ENCODE measurements at places on chromosomes 11 and 22.

DNA sequence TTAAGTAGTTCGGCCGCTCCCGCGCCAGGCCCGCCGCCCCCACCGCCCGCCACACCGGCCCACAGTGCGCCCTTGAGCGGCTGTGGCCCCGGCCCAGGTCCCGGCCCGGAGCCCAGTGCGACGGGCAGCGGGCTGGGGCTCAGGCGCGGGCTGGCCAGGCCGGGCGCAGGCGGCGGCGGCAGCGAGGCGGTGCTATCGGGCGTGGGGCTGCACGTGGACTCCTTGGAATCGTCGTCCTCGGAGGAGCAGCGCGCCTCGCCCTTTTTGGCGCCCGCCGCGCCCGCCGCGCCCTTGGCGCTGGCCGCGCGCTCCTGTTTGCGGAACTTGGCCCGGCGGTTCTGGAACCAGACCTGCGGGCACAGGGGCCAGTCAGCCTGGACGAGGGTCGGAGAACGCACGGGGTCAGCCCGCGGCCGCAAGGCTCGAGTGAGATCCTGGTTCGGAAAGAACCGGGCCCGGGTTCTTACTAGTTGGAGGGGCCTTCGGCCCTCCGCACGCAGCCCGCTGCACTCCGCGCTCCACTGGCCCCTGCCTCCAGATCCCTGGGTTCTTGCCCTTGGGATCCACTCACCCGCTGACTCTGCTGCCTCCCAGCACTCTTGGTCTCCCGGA, 4.0 kb downstream of the PHOX2A start:
- peak; percentile 43 for DNase-seq

DNA sequence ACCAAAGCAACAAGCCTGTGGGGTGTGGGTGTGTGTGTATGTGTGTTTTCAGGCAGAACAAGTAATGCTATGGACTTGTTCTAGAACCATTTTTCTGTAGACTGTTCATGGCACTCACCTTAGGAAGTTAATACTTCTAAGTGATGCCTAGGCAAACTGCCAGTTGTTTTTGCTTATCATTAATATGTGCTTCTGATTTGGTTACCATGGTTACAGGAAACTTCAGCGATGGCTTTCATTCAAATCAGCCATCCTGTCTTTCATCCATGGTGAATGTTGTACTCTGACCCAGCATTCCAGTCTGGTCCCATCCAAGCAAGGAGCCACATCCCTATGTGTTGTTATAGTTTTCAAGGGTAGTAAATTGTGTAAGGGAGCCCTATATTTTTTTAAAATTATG, 49.8 kb upstream of the ARHGAP20 start:
- DNase-seq = no peak

- DNase-seq = no peak
Observed at GRCh38 chr11:73579641-73580434, 18.1 kb downstream of the FAM168A start.

DNA sequence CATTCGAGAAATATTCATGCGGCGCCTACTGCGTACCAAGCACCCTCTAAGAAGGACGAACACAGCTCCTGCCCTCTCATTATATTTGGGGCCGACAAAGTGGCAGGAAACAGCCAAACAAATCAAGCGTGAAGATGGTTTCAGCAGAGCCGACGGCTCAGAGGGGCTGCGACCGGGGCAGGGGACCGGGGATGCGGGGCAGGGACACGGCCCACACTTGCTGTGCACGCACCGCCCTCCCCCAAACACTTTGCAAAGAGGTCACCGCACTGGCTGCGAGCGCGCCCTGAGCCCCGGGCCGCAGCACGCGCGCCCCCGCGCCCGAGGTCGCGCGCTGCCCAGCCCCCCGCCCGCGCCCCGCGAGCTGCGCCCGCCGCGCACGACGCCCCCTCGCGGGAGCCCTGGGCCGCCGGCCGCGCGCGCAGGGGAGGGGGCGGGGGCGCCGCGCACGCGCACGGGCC, 255 bp upstream of the SYNGR1 start:
- DNase-seq = no peak

DNA sequence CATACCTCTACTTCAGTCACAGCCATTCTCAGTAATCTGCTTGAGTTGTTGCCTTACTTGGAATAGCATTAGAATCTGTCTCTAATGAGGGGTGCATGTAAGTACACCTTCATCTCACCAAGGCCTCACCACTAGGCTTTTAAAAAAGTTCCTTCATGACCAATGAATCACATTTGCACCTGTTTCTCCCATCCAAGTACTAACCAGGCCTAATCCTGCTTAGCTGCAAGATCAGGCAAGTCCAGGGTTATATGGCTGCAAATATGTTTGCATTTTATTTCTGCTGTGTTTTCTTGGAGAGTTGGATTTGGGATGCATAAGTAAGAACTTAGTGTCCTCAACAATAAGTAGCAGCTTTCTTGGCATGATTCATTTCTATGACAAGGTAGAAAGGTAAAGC, 66.9 kb downstream of the BBOX1 start:
- DNase-seq = no peak

DNA sequence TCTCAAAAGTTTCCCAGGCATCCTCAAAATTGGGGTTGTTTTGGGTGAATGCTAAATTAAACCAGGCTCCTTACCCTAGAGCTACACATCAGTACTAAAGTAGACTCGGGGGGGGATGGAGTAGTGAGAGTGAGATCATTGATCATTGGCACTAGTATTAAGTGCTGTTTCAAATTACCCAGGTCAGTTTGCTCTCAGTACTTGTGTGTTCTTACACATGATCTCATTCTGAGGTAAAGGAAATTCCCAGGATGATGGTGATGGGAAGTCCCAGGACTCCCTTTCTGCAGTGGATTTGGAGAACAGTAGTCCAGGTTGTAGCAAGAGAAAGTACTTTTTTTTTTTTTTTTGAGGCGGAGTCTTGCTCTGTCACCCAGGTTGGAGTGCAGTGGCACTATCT, 12.5 kb downstream of the RBM4 start:
- DNase-seq = peak; percentile 30

DNA sequence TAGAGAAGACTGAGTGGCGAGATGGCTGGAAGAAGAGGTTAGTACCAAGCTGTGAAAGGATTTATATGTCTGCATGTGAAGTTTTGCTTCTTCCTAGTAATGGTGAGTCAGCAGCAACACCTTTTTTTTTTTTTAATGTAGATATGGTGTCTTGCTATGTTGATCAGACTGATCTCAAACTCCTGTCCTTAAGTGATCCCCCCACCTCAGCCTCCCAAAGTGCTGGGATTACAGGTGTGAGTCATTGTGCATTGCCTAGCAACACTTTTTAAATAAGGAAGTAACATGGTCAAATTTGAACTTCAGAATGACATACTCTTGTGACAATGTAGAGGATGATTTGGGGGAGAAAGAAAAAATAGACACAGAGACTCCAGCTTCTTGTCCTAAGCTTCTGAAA, 6.5 kb upstream of the CSTPP1 start:
- peak; percentile 61 for DNase-seq
